ENCODE measurements at places on chromosomes 11 and 22.

DNA sequence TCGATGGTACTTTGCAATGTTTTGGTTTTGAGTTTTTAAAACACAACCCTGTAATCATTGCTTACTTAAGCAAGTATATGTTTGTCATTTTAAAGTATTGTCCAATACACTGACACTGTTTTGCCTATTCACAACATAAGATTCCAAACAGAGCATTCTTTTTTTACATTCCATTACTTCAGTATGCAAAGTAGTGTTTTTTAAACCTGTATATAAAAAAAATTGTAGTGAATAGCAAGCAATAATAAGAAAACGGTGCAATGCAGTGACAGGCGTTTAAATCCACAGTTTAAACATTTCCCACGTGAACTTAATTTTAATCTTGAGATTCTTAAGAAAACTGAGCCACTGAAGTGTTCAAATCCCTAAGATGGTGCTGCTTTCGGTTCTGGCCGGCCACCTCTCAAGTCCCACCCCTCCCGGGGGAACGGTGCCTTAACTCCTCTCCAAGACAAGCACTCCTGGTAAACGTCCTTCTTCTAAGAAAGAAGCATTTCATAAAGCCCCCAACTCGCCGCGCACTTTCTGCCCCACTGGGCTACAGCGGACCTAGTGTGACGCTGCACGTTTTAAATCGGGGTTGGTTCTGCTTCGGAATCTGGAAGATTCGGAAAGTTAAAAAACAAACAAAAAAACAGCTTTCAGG lies 2.9 kb downstream of the PGR start:
- DNase-seq: no peak

GRCh38 chr11:31340903-31341572 lies 28.5 kb downstream of the DCDC1 start:
- DNase-seq: peak; percentile 12

- no peak for DNase-seq
Observed at GRCh38 chr11:104098555-104098954, 62.1 kb downstream of the DDI1 start.

GRCh38 chr22:44603767-44604166 lies 98.2 kb upstream of the PRR5 start:
- no peak for DNase-seq

- peak; percentile 34 for DNase-seq
Observed at GRCh38 chr11:129280027-129280811, 88.1 kb upstream of the ARHGAP32 start.

DNA sequence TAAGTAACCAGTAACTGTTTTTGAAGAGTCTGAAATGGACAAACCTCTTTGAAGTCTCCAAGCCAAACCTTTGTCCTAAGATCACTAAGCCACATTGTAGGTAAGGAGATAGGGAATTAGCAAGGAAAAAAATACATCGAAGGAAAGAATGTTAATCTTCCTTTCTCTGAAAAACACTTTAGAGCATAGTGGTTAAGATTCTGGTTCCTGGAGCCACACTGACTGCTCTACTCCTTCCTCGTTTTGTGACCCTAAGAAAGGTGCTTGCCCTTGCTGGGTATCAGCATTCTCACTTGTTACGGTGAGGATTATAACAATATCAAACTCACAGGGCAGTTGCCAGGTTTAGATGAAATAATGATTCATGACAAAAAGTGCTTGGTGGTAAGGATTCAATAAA lies 104.0 kb downstream of the SIK3 start:
- DNase-seq: no peak

DNA sequence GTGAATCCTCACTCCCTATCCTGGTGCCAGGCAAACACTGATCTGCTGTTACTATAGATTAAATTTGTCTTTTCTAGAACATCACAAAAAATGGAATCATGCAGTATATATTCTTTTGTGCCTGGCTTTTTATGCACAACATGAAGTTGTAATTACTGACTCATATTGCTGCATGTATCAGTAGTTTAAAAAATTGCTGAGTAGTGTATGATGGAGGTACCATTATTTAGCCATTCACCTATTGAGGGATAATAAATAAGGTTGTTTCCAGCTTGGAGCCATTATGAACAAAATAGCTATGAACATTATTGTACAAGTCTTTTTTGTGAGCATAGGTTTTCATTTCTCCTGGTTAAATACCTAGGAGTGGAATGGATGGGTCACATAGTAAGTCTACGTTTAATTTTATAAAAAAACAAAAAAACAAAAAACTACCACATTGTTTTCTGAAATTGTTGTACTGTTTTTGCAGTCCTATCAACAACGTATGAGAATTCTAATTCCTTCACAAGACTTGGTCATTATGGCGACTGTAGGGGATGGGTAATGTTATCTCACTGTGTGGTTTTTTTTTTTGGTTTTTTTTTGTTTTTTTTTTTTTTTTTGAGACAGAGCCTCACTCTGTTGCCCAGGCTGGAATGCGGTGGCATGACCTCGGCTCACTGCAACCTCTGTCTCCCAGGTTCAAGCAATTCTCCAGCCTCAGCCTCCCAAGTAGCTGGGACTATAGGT lies 111.6 kb downstream of the USP35 start:
- DNase-seq: no peak

DNA sequence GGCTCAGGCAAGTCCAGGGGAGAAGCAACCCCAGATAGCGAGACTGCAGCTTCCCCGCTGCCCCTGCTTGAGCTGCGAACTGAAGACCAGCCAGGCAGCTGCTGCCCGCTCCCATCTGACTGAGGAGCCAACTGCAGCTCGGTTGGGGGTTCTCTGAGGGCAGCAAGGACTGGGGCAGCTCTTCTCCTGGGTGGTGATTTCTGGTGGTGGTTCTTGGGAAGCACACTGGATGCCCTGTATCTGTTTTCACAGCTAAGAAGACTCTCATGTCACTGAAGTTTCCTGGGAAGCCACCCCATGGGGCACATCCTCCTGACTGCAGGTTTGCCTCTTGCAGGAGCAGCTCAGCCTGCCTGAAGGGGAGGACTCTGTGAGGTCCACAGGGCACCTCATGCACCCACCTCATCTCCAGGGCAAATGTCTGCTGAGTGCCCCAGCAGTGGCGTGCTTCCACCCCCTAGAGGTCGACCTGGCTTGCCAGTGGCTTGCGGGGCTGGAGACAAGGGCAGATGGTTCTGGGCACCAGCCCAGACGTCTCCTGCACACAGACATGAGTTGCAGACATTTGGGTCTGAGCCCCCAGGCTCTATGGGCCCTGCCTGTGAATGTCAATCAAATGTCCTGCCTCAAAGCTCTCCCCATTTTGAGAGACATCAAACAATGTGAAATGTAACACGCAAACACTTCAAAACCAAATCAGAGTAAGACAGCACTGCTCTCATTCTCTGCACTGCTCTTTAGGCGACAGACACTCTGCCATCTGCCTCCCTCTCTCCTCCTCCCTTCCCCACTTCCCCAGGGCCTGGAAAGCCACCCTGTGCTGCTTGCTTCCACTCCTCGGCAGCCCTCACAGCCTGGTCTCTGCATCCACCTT lies 800.9 kb downstream of the BRD1 start:
- peak; percentile 62 for DNase-seq

- DNase-seq: peak; percentile 99
Observed at GRCh38 chr11:369336-370018, at the start of gene B4GALNT4. Gene B4GALNT4 (plus strand): TSS chr11:369499. CDS start chr11:369804, 305 bp downstream.

DNA sequence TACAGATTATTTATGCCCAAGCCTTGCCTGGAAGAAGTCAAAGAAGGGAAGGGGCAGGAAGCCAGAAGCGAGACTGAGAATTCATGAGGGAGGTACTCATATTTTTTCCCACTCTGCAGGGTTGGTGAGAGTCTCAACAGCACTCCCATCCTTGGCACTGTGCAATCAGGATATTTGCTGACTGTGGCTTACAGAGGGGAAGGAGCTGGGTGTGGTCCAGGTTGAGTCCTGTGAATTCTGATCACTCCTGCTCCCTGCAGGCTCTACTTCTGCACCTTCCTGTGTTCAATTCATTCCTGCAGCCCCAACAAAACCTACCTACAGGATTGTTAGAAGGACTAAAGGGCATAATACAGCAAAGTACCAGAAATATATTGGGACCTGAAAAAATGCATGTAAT lies 530.5 kb downstream of the INSC start:
- DNase-seq: no peak

Measured in SK-N-SH (cell line).